ENCODE measurements at places on chromosomes 1 and 21.

DNA sequence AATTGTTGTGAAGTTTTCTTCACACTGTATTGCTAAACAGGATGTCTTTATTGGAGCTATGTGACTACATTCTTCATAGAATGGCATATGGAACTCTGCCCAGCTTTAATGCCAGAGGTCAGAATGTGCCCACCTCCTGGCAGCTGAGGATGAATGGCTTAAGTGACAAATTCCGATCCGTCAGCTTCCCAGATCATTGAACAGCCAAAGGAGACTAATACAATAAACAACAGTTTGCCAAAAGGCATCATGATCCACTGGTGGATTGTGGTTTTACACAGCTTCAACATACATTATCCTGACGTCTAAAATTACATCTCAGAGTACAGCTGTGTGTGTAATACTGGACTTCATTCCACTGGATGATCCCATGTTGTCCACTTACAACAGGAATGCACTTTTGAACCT is 68.7 kb upstream of the C1orf105 start:
- DNase-seq, result no peak

GRCh38 chr1:32052887-32053286 is 19.9 kb upstream of the TMEM39B start:
- no peak for DNase-seq

DNA sequence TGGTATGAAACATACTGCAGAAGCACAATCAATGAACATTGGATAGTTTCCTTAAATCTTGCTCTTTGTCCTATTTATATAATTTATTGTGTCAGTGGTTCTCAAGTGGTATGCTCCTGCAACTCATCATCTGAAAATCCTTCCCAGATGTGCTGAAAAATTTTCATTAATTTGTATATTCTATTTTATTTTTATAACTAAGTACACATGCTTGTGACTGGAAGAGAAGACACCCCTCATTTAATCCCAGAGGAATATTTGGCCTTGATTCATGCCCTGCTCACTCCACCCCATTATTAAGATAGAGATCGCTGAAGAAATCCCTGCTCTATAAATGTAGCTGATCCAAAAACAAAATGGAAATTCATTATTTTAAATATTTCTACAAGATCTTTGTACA is 870.5 kb upstream of the CXADR start:
- no peak for DNase-seq

GRCh38 chr1:234188454-234188792 is 184.8 kb upstream of the COA6 start:
- no peak for DNase-seq

DNA sequence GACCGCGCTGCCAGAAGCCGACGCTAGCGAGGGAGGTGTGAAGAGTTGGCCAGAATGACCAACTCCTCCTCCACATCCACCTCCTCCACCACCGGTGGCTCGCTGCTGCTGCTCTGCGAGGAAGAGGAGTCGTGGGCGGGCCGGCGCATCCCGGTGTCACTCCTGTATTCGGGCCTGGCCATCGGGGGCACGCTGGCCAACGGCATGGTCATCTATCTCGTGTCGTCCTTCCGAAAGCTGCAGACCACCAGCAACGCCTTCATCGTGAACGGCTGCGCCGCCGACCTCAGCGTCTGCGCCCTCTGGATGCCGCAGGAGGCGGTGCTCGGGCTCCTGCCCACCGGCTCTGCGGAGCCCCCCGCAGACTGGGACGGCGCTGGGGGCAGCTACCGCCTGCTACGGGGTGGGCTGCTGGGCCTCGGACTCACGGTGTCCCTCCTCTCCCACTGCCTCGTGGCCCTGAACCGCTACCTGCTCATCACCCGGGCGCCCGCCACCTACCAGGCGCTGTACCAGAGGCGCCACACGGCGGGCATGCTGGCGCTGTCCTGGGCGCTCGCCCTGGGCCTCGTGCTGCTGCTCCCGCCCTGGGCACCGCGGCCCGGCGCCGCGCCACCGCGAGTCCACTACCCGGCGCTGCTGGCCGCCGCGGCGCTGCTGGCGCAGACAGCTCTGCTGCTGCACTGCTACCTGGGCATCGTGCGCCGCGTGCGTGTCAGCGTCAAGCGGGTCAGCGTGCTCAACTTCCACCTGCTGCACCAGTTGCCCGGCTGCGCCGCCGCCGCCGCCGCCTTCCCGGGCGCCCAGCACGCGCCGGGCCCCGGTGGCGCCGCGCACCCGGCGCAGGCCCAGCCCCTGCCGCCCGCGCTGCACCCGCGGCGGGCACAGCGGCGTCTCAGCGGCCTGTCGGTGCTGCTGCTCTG is 1.2 kb downstream of the GPR88 start:
- peak; percentile 42 for DNase-seq

DNA sequence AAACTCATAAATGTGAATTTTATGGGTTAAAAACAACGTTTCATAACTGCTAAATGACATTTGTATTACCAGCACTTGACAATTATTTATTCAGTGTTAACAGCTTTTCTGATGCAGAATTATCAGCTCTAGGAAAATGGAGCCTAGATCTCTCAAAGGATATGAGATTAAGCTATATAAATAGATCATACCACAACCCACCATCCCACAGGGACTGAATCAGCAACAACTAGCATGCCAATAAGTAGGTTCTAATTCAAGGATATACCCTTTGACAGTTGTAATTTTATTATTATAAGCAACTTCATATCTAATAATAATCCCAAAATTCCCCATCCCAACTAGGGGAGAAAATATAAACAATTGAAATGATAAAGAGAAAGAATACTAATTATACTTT is 275.4 kb upstream of the RGS18 start:
- no peak for DNase-seq

DNA sequence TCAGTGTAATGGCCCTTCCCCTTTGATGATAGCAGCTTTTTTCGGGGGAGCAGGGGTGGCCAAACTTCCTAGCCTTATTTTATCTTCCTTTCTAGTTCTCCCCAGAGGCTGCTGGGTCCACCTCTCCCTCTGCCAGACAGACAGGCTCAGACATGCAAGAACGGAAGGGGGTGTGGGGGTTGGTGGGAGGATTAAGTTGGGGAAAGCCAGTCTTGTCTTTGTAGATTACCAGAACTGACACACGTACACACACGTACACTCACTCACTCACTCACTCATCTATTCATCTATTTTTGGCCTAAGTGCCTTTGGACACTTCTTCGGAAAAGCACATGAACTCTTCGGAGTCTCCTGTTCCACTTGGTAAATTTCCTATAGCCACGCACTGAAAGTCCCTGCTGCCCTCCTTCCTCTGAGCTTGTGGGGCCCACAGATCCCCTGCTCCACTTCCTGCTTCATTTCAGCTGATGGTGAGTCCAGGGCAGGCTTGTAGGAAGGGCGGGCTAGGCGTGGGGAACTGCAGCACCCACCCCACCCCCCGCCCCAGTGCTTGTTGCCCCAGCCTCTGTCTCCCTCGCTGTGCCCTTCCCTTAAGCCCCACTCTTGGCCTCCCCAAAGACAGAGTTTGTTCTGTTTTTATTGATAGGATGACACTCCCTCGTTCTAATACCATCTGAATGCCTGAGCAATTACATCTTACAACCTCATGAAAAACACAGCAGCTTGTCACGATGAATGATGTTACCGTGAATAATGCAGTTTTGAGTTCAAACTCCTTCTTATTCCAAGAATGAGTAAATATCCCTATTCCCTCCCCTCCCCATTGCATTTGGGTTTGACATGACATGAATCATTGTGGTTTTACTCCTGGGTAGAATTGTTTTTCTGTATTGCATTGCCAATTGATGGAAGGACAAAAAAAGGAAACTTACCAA is 60.7 kb upstream of the ATP5PO start:
- peak; percentile 68 for DNase-seq

- no peak for DNase-seq
These were observed 305.7 kb downstream of the SETD4 start for GRCh38 chr21:35754583-35754982.

DNA sequence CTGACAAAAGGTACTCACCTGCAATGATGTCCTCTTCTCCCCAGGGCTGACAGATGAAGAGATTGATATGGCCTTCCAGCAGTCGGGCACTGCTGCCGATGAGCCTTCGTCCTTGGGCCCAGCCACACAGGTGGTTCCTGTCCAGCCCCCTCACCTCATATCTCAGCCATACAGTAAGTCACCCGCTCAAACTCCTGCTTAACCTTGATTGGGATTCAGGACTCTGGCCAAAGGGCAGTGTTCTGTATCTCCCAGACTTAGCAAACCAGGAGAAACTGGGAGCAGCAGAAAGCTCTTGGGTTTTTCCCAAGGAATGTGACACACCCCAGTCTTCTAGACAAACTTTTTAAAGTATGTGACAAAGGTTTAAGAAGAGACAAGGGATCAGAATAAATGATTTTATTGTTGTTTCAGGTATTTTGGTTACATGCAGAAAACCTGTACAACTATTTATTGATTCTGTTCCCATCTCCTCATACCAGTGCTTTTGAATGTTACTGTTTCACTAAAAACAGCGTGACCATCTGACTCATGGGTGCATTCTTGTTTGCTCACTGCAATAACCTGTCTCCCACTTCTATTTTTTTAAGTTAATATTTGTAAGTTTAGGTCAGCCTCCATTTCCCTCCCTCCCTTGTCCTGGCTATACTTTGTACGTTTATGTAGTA is 124.6 kb downstream of the PEX14 start:
- no peak for DNase-seq

GRCh38 chr1:210434223-210434622 is 105.5 kb downstream of the HHAT start:
- DNase-seq, result no peak

DNA sequence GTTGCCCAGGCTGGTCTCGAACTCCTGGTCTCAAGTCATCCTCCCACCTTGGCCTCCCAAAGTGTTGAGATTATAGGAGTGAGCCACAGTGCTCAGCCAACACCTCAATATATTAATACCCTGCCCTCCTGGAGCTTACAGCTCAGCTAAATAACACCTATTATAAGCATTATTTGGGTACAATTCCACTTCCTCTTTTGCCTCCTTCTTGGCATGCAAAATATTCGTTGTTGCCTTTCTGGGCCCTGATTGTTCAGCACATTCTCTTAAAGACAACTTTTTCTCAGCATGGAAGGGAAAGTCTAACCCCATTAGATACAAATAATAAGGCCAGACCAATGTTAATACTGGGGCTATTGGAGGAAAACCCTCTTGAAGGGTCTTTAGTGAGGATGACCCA is 2.8 kb downstream of the PAQR7 start:
- no peak for DNase-seq

- DNase-seq, result no peak
These were observed 22.4 kb downstream of the PTTG1IP start for GRCh38 chr21:44850905-44851657.

- DNase-seq, result no peak
These were observed 15.9 kb upstream of the S1PR1 start for GRCh38 chr1:101220906-101221305.

GRCh38 chr1:236099355-236099974 is 34.6 kb upstream of the NID1 start:
- no peak for DNase-seq

GRCh38 chr1:228228601-228229074 is 20.8 kb downstream of the OBSCN start:
- DNase-seq, result no peak

DNA sequence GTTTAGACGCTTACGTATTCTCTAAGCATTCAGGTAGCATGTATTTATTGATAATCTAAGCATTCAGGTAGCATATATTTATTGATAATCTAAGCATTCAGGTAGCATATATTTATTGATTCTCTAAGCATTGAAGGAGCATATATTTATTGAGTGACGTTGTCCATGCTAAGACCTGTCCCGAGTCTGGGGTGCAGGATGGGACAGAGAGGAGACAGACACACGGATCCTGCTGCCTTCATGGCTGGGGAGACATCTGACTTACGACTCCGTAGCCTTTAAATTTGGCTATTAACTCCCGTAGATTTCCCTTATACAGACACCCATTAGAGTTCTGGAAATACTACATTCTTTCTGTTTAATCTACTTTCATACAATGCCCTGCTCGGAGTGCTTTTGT is 982 bp downstream of the SCCPDH start:
- no peak for DNase-seq

DNA sequence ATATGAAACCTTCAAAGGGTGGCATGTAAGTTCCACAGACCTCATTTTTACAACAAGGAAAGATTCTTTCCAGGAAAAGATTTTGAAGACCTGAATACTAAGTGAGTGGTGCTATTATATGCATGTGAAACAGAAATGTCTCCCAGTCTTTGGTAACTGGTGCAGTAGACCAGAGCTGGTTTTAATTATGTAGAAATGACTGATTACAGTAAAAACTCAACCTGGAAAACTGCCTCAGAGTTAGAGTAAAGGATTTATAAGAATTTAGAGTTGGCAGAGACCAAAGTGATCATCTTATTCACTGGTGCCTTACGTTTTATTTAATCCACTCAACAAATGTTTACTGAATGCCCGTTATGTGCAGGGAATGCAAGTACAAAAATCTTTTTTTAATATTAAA is 30.2 kb upstream of the LRRC8D start:
- no peak for DNase-seq

GRCh38 chr1:62180639-62181038 is 14.0 kb upstream of the L1TD1 start:
- DNase-seq, result no peak

DNA sequence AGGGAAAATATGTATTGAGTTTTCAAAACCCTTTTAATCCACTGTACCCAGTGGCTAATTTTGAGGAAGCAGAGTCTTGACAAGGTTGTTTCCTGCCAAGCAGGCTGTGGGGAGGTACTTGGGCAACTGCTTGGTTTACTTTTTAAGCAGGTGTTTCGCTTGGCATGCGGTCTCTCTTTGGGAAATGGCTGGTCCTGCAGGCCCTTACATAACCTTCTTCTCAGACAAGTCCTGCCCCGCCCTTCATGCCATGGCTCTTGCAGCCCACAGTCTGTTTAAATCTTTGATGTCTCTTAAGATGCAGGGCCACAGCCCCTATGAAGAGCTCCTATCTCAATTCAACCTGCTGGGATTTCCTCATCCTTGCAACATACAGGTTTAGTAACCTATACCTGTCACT is 36.0 kb upstream of the ABCD3 start:
- no peak for DNase-seq

- no peak for DNase-seq
These were observed 8.9 kb upstream of the RAB3GAP2 start for GRCh38 chr1:220281159-220281574.

GRCh38 chr21:43691086-43691795 is 27.7 kb upstream of the PDXK start:
- no peak for DNase-seq
